CD4-positive, alpha-beta T cell treated with Interleukin-6 at 100 ng/mL for 8 hours (primary cell): ENCODE measurements at places on chromosomes 1 and 21.
A peak's percentile ranks its signal among the peaks of the same experiment; 100 is the strongest.

- no peak for DNase-seq
Measured at GRCh38 chr1:24437631-24438396, 22.2 kb downstream of the NIPAL3 start.

DNA sequence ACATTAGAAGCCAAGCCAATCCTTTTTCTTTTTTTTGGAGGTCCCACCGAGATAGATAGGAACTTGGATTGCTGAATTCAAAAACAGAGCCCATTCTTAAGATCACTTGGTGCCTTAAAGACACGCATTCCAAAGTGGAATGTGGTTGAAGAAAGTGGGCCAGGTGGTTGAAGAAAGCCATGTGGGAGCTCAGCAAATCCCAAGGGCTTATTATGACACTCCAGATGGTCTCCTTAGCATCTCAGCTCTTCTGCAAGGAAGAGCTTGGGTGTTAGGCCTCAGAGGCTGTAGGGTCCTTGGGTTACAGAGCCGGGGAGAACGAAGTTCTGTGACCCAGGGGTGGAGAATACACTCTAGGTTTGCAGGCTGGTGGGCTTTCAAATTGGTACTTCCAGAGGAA is 13.5 kb downstream of the TOR3A start:
- no peak for DNase-seq

DNA sequence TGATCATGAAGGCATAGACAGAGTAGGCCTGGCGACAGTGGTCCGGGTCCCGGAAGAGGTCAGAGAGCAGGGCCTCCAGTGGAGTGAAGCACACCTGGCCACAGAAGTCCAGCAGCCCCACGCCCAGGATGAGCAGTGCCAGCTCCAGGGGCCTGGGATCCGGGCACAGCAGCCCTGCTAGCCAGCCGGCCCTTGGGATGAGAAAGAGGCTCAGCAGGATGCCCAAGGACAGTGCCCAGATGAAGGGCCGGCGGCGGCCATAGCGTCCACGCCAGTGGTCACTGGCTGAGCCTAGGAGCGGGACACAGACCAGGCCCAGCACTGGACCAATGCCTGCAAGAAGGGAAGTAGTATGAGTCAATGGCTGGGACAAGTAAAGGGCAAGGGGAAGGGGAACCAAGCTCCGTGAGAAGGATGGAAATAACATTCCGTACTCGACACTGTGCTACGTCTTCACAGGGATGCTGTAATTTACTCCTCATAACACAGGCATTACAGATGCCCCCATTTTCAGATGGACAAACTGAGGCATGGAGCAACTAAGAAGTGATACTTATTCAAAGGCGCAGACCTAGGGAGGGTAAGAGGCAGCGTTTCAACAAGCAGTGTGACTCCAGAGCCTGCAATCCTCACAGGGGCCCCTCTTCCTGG is 16.9 kb downstream of the SLC45A3 start:
- no peak for DNase-seq

- DNase-seq: no peak
Measured at GRCh38 chr1:5554784-5555183, 437.4 kb downstream of the NPHP4 start.

GRCh38 chr1:222299524-222299923 is 248.4 kb downstream of the HHIPL2 start:
- DNase-seq: no peak

DNA sequence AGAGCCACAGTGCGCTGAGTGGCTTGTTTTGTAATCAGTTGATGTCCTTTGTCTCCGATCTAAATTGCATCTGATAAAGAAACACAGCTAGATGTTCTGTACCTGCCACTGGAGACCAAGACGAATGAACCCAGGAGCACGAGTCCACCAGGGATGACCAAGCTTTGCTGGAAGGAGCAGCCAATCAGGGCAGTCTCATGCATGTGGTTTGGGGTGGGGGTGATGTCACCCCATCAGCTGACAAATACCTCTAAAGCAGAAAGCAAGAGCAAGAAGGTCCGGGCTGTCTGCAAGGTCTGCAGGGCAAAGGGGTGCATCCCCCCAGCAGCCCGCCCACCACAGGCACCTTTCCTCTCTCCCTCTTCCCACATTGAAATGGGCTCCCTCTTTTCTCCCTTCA is 653.8 kb downstream of the AJAP1 start:
- DNase-seq: no peak

- no peak for DNase-seq
Measured at GRCh38 chr1:121471523-121471922, 286.7 kb downstream of the SRGAP2C start.

DNA sequence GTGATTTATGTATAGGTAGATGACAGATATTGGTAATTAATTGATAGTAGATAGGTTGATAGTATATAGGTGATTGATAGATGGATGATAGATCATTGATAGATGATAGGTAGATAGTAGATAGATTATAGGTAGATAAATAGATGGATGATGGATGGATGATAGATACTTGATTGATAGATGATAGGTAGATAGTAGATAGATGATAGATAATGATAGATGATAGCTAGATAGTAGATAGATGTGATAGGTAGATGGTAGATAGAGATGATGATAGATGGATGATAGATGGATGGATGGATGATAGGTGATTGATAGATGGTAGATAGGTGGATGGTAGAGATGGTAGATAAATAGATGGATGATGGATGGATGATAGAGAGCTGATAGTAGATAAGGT is 62.0 kb upstream of the SAMD11 start:
- no peak for DNase-seq

- DNase-seq: no peak
Measured at GRCh38 chr1:32014948-32015273, 1.2 kb downstream of the KHDRBS1 start.

DNA sequence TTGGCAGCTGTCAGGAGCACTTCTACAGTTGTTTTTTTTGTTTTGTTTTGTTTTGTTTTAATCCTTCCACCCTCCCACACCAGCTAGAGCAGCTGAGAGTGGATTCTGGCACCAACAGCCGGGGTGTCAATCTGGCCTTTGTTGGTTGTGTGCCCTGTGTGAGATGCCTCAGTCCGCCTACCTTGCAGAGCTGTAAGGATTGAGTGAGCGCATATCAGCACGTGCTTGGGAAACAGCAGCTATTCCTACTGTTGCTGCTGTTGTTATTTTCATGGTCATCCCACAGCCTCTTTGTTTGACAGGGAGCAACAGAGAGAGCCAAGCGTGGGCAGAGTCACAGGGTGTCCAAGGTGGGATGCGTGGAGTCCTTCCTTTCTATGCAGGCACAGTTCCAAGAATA is 50.4 kb downstream of the PGBD5 start:
- no peak for DNase-seq

- DNase-seq: no peak
Measured at GRCh38 chr1:155777582-155777981, 79.4 kb downstream of the GON4L start.

- no peak for DNase-seq
Measured at GRCh38 chr1:156233426-156234127, 8.4 kb upstream of the BGLAP start.

DNA sequence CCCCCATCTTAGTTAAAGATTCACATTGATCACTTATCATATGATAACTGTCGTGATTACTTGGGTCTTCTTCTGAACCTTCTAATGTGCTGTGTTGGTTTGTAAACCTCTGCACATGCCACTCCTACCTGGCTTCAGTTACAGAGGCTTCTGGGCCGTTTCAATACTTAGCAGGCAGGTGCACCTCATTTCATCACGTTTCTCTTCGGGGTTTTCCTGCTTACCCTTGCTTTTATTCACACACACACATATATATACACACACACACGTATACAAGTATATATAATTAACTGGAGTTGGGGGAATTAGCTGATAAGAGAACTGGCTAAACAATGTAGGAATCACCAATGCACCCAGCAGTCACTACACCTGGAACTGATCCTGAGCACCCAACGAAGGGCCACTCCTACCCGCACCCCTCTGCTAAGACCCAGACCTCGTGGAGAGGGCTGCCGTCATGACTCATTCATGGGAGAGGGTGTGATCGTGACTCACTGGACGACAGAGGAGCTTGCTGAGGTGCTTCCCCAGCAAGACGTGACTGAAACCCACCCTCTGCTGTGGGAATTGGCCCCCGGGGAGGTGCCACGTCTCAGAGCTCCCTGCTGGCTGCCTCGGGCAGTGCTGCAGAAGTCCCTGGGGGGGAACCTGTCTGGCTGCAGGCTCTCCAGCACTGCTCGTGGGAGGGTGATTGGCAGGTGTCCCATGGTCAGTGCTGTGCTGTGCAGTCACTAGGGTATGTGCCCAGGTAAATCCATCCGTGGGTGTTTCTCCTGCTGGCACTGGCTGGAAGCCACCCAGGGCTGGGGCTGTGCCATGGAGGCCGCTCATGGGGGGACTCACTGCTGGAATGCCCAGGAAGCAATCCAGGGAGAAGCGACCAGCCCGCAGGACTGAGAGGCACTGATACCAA is 166.6 kb downstream of the DYRK1A start:
- no peak for DNase-seq

GRCh38 chr1:95216292-95216990 is 17.6 kb upstream of the RWDD3 start:
- peak; percentile 13 for DNase-seq

- DNase-seq: no peak
Measured at GRCh38 chr21:26795866-26796329, 49.3 kb downstream of the ADAMTS1 start.

DNA sequence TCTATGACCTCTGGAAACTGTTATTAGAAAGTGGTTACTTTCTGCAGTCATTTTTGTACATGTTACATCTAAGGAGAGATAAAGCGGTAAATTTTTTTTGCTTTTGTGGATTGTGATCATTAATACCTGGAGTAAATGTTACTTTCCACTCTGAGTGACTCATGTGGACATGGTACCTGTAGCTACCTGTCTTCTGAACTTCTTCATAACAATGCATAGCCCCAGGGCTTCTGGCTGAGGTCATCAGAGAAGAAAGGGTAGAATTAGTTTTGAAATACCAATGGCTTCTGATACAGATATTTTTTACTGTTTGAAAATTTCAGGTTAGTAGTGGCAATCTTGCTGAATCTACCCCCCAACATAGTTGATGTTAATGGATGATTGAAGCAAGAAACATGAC is 489.3 kb downstream of the RWDD3 start:
- DNase-seq: no peak
